Left hindlimb (tissue), 1 donor: ENCODE measurements at places on chromosomes 13 and 19.
A peak's percentile ranks its signal among the peaks of the same experiment; 100 is the strongest.

DNA sequence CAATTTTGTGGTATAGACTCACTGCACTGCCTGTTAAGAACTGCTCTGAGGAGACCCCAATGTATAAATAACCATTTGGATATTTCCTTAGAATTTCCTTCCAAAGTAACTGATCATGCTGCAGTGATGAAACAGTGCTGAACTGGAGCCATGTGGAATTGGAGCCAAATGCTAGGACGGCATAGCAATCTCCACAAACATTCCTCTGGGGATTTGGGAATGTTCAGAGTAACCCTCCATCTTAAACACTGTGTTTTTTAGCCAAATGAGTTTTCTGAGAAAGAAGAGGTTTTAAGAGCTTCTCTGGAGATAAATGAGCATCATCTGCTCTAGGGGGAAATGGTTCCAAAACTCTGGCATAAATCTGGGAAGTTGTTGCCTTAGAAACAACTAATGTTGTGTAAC lies 98.2 kb downstream of the OLFM4 start:
- DNase-seq = peak; percentile 80

DNA sequence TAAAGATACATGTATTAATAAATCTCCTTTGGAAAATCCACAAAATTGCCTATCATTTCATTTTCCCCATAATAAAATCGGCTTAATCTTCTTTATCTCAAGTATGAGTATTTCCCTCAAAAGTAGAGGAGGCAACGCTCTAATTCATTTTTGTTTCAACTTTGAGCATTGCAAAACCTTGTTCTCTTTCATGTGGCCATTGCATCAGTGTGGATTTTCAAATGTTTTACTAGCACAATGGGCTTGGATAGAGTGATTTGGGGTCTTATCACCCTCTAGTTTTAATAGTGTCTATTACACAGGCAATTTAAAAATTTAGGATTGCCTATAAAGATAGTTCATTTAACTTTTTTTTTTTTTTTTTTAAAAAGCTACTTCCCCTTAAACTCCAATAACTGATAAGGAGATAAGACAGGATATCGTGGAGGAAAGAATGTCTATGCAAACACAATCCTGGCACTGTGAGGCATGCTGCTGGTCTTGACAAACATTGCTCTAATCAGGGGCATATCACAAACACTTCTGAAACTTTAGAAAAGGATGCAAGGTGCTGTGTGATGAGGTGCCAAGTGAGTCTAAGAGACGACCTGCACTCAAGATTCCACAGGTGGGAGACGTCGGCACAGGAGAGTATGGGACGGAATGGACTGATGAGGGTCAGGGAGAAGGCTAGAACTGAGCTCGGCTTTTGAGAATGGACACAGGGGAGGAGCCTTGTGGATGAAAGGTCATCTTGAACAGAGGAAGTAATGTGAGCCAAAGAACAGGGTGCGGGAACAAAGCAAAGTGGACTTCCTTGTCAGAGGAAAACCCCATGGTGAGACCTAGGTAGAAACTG lies 199.7 kb downstream of the IRS2 start:
- DNase-seq = no peak

DNA sequence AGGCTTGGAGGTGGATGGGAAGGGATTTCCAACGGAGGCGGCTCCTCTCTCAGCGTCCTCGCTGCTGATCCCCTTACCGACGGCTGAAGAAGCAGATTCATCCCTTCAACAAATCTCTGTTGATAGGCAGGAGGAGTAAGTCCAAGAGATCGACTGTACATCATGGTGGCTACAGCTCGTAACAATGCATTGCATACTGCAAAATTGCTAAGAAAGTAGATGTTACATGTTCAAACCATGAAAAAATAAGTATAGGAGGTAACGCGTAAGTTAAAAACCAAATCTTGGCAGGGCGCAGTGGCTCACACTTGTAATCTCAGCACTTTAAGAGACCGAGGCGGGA lies 468 bp upstream of the SLC39A3 start:
- peak; percentile 29 for DNase-seq

GRCh38 chr13:35499196-35499662 lies 22.7 kb upstream of the MAB21L1 start:
- no peak for DNase-seq

DNA sequence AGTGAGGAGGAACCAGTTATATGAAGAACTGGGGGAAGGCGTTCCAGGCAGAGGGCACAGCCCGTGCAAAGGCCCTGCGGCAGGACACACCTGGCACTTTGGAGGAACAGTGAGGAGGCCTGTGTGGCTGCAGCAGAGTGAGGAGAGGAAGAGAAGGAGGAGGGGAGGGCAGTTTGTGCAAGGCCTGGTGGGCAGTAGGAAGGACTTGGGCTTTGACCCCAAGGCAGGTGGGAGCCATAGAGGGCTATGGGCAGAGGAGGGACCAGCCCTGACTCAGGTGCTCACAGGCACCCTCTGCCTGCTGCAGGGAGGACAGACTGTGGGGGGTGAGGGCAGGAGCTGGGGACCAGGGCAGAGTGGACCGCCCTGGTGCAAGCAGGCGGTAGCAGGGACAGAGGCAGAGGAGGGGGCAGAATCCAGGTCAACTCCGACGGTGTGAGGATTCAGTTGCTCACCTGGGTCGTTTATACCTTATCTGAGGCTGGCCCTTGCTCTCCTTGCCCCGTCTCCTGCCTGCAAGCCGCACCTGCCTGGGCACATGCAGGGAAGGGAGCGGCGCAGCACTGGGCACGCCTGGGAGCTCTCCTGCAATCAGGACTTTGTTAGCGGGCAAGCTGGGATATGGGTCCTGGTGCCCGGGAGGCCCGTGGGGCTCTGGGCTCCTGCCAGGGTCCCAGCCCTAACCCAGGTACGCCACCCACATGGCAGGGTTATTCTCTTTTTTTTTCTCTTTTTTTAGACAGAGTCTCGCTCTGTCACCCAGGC lies 34.8 kb downstream of the NFIC start:
- no peak for DNase-seq

DNA sequence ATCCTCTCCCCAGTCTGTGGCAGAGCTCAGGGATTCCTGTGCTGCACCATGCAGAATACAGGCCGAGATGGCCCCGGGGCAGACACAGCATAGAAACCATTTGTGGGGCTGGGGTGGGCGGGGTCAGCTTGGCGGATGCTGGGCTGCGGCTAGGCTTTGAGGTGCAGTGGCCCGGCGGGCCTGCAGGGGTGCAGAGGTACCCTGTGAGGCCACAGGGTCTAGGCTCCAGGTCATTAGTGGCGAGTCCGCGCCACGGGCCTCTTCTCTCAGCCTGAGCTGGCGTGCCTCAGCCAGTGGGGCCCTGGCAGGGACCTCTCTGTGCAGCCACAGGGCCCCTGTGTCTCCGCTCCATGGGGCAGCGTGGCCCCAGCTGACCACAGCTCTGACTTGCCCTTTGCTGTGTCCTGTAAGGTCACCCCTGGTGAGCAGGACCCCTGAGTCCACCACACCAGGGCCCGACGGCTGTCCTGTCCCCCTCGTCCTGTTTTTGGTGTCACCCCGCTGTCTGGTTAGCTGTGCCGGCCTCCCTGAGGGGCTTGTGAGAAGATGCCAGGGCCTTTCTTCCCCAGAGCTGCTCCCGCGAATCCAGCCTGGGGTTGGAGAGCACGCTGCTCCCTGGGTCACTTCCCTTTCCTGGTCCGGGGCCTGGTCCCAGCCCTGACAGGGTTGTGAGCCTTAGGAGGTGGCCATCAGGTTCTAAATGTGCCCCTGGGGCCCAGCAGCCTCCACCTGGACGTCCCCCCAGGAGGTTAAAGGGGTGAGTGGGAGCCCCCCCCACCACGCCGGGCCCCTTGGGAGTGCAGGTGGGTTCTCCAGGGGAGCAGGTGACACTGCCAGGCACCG lies 12.1 kb downstream of the KDM4B start:
- no peak for DNase-seq

GRCh38 chr13:46486270-46486669 lies 66.7 kb upstream of the LRCH1 start:
- DNase-seq = no peak

DNA sequence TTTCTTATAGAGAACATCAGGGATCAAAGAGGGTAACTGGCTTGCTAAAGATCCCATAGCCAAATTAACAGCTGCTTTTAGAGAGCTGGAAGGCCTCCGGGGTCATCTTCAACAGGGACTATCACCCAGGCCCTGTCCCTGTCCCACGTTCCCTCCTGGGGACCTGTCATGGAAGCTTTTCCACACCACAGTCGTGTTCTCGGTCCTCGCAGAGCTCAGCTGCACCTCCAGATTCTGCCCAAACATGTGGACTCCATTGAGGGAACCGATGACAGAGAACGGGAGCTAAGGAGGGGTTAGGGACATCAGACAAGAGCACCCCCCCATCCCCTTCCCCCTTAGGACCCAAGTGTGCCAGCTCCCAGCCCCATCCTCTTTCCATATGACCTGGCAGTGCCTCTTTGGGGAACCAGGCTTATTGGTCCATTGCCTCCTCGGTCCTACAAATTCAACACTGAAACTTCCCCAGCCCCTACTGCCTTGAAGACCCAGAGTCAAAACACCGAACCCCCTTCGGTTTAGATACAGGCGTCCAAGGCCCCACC lies 568 bp downstream of the FUZ start:
- DNase-seq = no peak

DNA sequence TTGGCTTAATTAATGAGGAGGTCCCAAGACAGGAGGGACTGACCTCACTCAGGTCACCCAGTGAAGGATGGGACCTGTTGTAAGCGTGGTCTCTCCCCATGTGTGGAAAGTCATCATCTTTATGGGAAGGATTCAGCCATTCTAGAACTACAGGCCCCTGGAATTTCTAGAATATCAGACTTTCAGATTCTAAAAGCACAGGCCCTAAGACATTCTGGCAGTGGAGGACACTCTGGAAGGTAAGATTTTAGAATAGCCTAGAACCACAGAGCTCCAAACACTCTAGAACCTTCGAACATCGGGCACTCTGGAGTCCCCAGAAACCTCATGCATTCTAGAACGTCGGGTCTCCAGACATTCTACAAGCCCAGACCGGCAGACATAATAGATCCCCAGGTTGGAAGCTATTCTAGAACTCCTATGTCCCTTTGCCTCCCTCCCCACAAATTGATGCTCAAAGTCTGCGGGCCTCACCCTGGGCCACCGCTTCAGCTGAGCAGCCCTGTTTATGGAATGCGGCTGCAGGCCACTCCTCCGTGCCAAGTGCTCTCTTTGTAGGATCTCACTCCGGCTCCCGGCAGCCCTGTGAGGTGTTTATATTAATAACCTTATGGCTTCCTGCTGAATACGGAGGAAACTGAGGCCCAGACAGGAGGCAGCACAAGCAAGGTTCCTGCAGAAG lies 1.9 kb upstream of the KLK15 start:
- DNase-seq = no peak

DNA sequence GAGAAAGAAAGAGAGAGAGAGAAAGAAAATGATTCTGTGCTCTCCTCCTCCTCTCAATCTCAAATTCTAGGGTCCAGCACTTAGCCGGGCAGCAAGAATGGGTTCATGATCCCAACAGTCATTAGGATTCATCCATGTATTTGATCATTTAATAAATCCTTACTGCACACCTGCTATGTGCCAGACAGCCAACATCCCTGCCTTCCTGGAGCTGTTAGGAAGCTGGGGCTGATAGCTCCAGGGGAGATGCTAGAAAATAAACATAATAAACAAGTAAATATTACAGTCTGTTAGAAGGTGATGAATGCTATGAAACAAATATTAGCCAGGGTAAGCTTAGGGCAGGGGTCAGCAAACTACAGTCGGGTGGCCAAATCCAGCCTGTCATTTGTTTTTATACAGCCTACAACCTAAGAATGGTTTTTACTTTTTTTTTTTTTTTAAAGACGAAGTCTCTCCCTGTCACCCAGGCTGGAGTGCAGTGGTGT lies 9.9 kb upstream of the ACP7 start:
- no peak for DNase-seq

DNA sequence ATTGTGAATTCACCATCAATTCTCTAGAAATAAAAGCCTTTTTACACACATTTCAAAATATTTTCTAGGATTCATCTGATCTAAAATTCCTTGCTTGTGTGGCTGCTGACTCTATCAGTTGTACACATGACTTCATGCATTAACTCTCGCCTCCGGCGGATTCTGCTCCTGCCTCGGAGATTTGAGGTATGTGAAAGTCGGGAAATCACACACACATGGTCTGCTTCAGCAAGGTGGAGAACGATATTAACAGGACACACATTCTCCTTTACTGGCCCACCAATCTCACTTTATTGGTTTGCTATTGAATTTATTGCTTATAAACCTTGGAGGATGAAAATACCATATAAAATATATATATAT lies 855.7 kb downstream of the SLITRK5 start:
- DNase-seq = no peak

GRCh38 chr13:75762955-75763354 lies 126.8 kb downstream of the LMO7 start:
- DNase-seq = no peak

- no peak for DNase-seq
Measured at GRCh38 chr13:28355822-28356371, 139.0 kb downstream of the FLT1 start.

DNA sequence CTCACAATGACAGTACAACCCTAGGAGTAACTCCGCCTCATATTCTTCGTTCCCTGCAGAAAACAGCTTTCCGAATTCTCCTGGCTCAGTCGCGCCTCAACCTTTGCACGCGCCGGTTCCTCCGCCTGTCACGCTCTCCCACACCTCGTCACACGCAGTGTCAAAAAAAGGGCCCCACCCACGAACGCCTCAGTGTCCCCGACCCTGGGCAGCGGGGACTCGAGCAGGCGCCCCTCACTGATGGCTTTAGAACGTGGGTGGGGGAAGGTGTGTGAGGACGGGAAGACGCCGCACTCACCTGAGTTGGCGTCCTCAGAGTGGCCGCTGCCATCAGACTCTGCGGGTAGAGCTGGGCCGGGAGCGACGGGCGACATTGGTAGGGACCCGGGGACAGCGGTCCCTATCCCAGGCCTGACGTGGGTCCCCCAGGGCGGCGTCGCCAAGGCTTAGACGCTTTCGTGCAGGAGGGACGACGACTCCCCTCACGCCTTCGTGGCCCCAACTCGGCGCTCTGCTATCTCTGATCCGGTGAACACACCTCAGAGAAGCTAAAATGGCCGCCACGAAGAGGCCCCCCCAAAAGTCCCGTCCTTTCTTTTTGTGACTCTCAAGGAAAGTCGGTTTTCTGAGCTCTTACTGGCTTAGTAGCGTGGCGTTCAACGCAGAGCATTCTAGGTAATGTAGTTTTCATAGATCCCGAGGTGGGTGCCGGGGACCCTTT lies at the start of gene ZNF154:
ZNF154 (minus strand) TSS at position 564 of the 721 bp plus-strand sequence; CDS start at position 331, 233 bp downstream.
- peak; percentile 88 for DNase-seq

- no peak for DNase-seq
Measured at GRCh38 chr19:4538601-4538954, 1.3 kb downstream of the LRG1 start.

- no peak for DNase-seq
Measured at GRCh38 chr13:35086667-35087066, 144.6 kb downstream of the NBEA start.

GRCh38 chr13:64546371-64546770 lies 2683.8 kb downstream of the PCDH9 start:
- no peak for DNase-seq
